ENCODE measurements at places on chromosomes 2 and 18. TPM values are rescaled to one million over a fixed set of nuclear protein-coding genes. Genes with fewer than 3 reads are reported as not detected.

Gene LONRF2
- 47.3 TPM for total RNA-seq

Gene C2orf78
- not detected for total RNA-seq

Gene DYNAP
- total RNA-seq = not detected

- DNase-seq = no peak
Observed at GRCh38 chr2:90207454-90208058, 1516.1 kb downstream of the RPIA start.

- no peak for DNase-seq
Observed at GRCh38 chr2:165494573-165494972, 25.1 kb downstream of the CSRNP3 start.

DNA sequence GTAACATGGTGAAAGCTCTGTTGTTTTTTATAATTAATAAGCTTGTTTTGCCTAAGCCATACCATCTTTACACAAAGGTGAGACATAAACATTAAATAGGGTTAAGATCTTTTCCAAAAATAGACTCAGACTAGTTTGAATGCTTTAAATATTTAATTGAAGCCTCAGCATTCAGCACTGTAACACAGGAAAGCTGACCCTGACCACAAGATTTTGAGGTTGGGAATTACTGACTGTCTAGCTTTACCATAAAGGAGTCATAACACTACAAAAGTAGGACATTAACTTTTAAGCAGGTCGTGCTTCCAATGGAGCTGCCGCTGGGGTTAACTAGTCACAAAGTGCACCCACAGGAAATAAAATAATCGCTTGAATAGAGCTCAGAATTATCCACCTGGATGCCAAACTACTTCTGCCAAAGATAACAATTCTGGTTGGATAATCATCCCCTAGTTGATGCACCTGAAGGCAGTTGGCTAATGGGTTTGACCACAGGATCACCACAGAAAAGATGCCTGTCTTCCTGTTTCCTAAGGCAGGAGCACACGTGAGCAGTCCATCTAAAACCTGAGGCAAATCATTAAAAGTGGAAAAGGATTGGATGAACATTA is 106.2 kb downstream of the COBLL1 start:
- no peak for DNase-seq

DNA sequence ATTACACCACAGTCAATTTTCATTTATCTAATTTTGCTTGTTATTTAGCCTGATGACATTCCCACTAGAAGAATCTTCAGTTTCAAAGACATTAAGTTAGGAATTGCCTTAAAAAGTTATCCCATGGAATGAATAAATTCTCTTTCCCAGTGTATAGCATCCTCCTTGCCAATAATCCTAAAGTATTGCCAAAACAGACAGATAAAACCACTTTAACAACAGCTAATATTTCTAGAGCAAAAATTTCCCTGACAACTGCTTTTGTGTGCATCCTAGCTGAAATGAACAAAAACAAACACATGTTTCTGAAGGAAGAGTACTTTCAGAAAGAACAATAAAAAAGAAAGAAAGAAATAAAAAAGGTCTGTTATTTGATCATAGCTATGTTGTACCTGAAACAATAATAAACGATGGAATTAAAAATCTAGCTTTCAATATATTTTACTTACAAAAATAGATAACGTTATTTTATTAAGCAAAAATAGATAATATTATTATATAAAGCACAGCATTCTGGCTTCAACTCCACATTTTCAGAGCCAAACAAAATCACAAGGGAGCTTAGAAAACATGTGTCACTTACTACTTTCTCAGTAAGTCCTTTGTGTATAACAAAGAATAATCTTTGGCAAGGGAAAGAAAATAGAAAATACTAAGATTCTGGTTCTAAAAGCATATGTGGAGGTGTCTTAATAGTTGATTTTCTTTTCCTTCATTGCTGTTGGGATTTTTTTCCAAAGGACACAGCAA is 939.0 kb upstream of the CRIM1 start:
- DNase-seq = no peak

- DNase-seq = no peak
Observed at GRCh38 chr2:165811592-165812370, 17.7 kb upstream of the GALNT3 start.

DNA sequence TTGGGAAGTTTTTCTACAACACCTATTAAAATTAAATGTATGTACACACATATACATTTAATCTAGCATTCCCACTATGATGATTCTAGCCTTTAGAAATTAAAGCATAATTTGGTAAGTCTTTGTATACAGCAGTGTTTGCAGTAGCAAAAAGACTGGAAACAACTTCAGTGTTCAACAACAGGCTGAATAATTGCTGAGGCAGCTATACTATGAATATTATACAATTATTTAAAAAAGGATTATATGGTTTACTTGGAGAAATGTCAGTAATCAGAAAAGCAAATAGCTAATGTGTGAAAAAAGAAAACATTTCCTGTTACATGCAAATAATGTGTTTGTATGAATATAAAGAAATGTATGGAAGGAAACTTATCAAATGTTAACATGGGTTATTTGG is 1.4 kb upstream of the ZNF638 start:
- no peak for DNase-seq

DNA sequence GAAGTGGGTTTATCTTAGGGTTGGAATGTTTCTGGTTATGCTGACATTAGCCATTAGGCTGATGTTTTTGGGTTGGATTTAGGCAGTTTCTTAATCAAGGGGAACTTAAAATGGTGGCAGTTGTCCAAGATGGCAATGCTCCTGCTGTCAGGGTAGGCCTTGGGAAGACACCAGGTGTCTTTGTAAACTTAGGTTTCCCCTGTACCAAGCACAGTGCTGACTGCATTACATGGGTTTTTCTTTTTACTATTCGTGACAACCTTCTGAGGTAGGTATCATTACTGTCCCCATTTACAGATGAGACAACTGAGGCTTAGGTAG is 528 bp upstream of the ATG16L1 start:
- DNase-seq = no peak

- DNase-seq = no peak
Observed at GRCh38 chr2:29492701-29493100, 377.5 kb downstream of the CLIP4 start.

DNA sequence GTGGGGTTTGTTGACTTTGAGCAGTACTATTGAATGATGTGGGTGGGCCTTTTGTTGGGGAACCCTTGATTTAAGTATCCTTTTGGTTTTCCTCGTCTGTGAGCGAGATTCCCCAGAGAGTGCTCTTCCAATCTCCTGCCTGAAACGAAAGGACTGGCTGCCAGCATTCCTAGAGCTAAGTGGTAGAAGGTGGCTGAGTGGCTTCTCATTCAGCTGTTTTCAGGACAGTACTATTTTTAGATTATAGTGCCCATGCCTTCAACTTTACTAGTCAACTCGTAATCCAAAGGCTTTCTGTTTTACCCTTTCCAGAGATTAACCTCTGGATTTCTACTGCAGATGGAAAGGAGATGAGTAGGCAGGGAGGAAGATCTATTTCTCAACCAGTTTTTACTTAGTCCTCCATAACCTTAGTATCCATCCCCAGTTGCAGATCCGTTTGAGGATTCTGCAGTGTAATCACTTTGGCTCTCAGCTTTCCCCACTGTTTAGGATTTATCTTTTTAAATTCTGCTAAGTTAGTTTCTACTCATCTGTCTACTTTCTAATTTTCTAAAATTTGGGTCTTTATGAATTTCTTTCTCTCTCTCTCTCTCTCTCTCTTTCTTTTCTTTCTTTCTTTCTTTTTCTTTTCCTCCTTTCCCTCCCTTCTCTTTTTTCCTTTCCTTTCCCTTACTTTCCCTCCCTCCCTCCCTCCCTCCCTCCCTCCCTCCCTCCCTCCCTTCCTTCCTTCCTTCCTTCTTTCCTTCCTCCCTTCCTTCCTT is 9.2 kb downstream of the SLC4A1AP start:
- DNase-seq = no peak

DNA sequence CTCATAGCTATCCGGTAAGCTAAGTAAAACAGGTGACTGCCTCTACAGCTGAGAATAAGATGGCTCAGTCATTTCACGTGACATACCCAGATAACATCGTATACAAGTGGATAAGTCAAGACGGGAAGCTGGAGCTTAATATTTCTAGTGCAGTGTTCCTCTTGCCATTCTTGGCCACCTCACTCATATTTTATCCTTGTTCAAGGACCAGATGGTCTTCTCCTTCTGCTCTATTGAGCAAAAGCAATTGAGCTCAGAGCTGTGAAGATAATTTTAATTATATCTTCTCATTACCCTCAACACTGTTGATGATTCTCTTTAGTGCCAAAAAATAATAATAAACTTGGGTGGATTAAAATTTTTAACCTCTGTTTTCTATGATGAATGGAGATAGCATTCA is 201.1 kb downstream of the DCC start:
- no peak for DNase-seq

DNA sequence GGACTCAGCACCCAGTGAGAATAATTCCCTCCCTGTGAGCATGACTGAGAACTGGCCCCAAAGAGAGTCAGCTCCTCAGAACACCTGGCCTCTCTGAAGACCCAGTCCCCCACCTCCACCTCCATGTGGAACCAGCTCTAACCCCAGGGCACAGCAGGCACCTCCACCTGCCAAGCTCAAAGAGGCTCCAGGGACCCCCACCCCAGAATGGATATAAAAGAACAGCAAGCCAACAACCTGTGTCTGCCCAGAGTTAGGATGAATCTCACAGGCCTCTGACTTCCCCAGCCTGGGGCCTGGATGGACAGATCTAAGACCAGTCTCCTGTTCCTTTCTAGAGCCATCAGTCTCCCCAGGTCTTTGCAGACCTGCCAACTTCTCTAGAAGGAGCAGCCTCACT is 498.5 kb downstream of the EIPR1 start:
- DNase-seq = no peak

DNA sequence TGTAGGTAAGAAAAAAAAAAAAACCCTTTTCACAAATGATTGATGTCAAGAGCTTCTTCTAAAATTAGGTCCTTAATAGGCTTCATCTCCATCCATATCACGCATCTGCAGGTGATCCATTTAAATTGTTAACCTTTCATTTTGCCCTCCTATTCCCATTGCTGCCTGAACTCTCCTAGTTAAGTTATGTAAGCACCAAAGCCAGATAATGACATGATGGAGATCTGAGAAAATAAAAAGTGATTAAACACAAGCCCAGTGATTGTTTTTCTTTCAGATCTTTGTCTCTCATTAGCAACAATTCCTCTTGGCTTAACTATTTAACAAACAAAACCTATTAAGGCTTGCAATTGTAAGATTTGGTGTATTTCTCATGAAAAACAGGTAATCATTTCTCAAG is 20.0 kb downstream of the LANCL1 start:
- no peak for DNase-seq

GRCh38 chr2:172072303-172072702 is 13.0 kb upstream of the DLX1 start:
- DNase-seq = no peak

GRCh38 chr2:85986121-85986520 is 97.3 kb upstream of the ST3GAL5 start:
- no peak for DNase-seq

DNA sequence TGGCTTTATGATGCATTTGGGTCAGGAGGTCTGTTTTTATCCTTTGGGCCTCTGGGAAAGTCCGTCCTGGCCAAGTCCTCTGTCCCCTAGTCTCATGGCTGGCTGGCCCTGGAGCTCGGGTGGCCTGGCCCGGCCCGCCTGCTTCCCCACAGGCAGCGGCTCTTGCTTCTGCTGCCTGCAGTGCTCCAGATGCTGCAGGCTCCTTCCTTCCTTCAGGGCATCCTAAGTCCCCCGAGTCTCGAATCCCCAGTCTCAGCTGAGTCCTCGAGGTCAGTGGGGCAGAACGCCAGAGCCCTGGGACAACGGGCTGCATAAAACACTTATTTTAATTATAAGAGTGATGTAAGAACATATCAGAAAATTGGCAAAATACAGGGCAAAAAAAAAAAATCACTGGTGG is 71.2 kb downstream of the HPCAL1 start:
- DNase-seq = no peak

GRCh38 chr2:207830778-207831438 is 61.2 kb upstream of the FZD5 start:
- DNase-seq = no peak

DNA sequence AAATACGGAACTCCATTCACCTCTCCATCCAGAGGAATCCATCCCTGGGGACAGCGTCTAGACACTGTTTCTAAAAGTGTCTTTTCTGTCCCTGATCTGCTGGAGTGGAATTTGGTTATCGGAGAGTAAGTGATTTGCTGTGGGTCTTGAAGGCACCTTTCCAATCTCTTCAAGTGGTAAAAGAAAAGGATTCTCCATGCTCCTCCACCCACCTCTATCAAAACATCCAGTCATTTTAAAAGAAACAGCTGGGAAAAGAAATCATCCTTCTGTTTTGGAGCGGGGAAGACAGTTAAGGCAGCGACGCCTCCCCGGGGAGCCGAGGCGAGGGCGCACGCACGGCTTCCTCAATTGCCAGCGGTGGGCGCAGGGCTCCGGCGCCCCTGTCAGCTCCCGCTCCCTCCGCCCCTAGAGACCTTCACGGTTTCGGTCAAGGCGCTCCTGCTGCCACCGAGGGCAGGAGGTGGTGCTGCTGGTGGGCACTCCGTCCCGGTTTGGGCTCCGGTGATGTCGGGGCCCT is 547 bp downstream of the SLC35F5 start:
- peak; percentile 7 for DNase-seq

GRCh38 chr2:159156834-159157233 is 129.7 kb downstream of the WDSUB1 start:
- DNase-seq = no peak

DNA sequence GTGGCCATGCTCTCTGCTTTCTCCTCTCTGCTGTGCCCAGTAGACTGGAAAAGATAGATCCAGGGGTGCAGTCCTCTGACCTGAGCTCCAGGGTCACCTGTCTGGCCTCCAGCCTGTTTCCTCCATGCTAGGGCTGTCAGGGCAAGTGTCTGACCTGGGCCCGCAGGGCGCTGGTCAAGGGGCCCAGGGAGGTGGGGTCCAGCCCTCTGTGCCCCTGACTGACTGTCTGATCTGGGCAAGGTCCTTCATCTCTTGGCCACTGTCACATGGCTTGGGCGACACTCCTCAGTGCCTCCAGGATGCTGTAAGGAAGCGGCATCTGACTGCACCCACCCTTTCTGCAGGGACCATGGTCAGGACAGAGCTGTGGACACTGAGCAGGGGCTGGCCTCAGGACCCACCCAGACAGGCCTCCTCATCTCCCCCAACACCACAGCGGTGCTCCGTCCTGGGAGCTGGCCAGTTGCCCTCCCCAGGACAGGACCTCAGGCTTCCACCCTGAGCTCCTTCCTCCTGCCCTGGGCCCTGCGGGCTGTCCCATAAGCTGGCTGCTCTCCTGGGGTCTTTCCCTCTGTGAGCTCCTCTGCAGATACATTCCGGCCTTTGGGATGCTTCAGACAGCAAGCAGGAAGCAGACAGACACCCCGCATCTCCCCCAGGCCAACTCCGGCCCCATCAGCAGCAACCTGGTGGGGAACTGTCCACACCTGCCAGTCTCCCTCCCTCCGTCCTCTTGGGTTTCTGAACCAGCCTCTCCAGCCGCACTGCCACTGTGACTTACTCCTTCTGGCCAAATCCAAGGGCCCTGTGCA is 21.2 kb upstream of the ALPI start:
- no peak for DNase-seq

GRCh38 chr2:144681389-144681788 is 161.5 kb upstream of the ZEB2 start:
- no peak for DNase-seq

GRCh38 chr2:105497094-105497493 is 98.2 kb upstream of the FHL2 start:
- DNase-seq = no peak

All from frontal cortex (tissue), 4 donors.